ENCODE measurements at places on chromosomes 4 and X.

- no peak for DNase-seq
These were observed 11.0 kb downstream of the BMX start for GRCh38 chrX:15511563-15511962.

DNA sequence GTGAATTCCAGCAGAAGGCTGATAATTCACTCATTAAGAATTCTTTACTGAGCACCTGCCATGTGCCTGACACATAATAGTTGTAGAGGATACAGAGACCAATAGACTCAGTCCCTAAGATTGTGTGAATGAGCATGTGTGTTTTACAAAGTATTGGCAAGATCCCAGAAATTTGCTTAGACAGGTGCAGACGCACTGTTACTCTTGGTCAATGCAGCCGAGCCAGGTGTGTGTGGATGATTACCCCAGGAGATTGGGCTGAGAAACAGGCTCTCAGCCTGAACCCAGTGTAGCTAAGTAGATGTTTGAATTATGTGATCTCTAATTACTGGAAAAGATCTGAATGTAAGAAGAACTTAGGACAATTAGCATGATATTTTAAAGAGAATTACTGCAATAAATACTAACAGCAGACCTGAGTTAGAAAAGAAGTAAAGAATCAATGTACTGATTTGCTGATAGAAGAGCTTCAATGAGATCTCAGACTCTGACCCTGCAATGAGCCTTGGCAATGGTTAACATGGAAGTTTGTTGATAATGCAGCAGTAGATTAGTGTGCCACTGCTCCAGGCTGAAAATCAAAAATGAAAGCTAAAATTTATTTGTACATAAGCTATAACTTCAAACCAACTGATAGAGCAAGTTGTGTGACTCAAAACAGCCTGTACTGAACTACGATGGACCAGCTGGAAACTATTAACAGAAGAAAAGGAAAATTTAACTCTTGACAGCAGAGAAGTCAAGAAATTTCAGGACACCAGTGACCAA is 32.2 kb upstream of the NDST4 start:
- no peak for DNase-seq

- DNase-seq = no peak
These were observed 230.0 kb upstream of the LNX1 start for GRCh38 chr4:53821179-53821851.

DNA sequence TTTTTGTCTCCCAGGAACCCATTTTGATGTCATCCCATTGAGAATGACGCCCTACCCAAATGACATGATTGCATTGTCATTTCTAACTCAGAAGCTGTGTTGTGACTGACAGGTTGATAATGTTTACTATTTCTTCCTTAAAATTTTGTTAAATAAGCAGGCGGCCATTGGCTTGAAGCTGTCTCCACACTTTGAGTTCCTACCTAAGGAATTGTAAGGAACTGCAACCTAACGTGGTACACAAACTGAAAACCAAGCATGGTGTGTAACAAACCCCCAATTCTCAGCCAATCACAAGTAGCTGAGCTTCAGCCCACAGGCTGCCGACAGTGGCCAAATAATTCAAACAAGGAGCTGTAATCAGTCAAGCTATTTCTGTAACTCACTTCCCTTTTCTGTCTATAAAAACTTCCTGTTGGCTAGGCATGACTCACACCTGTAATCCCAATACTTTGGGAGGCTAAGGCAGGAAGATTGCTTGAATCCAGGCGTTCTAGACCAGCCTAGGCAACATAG is 2.9 kb upstream of the MND1 start:
- DNase-seq = no peak

DNA sequence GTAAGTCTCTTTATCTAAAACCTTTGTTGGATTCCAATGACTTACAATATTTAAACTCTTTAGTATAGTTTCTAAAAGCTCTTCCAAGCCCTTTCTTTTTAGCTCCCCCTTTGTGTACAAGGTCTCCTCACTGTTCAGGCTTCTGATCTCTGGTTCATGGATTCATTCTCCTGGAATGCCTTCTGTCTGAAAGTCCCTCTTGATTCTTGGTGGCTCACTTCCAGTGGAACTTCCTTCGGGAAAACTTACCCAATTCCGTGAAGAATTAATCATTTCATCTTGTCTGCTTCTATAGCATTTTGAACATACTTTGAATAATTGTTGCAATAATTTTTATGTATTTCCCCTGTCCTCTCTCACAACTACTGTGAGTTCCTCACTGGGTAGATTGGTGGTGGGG is 3.6 kb downstream of the ARHGAP24 start:
- no peak for DNase-seq

DNA sequence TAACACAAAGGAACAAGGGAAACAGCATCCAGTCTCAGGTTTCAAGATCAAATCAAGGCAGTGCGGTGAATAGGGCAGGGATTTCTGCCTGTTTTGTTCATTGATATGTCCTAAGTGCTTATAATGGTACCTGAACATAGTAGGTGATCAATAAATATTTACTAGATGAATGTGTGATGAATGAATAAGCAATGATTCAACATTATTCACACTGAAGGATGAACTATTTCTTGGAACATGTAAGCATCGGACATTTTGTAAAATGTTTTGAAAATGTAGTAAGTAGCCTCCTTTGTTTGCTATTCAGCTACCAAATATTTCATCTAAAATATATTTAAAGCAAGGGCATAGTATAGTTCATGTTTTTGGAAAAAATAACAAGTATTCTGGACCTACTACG is 67.8 kb downstream of the USP38 start:
- no peak for DNase-seq

GRCh38 chr4:6417516-6418050 is 54.8 kb downstream of the PPP2R2C start:
- no peak for DNase-seq

- no peak for DNase-seq
These were observed 307.5 kb upstream of the ANXA10 start for GRCh38 chr4:167784826-167785225.

- DNase-seq = no peak
These were observed 42.5 kb downstream of the HTRA3 start for GRCh38 chr4:8312069-8312445.

DNA sequence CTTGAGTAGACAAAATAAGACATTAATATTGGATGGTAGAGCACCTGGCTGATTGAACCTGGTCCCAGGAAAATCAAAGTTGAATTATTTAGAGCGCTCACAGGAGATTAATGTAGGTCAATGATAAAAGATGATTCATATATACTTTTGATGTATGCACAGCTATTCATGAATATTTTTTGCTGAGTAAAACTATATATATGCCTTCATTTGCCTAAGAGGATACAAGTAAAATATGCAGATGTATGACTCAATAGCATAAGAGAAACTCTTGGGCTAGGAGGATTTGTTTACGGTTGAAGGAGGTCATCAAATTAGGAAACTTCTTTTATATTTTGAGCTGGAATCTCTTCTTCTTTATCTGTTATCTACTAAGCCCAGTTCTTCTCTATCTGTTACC is 202.7 kb upstream of the HS3ST1 start:
- no peak for DNase-seq

- DNase-seq = no peak
These were observed 79.6 kb upstream of the PLAC1 start for GRCh38 chrX:134737721-134738369.

GRCh38 chrX:109954955-109955354 is 48.0 kb upstream of the TMEM164 start:
- DNase-seq = no peak

- no peak for DNase-seq
These were observed 52.5 kb upstream of the SHISA3 start for GRCh38 chr4:42344749-42345148.

DNA sequence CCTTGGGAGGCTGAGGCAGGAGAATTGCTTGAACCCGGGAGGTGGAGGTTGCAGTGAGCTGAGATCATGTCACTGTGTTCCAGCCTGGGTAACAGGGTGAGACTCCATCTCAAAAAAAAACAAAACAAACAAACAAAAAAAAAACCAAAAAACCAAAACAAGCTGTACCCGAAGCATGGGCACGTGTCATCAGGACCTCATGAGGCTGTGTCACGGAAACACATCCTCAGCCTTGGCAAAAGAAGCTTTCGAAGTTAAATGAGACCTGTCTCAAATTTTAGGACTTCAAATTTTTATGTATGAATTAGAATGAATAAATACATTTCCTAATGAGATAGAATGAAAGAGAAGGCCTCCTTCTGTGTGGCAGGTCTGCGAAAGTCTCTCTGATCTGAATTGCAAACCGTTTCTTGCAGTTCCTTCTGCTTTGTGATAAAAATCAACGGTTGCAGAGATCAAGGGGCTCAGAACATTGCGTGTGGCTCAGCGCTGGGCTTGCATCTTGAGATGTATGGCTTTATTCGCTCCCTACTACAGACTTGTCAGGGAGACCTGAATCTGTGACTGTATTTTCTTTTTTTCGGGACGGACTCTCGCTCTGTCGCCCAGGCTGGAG is 19.5 kb upstream of the CRLF2 start:
- DNase-seq = no peak

DNA sequence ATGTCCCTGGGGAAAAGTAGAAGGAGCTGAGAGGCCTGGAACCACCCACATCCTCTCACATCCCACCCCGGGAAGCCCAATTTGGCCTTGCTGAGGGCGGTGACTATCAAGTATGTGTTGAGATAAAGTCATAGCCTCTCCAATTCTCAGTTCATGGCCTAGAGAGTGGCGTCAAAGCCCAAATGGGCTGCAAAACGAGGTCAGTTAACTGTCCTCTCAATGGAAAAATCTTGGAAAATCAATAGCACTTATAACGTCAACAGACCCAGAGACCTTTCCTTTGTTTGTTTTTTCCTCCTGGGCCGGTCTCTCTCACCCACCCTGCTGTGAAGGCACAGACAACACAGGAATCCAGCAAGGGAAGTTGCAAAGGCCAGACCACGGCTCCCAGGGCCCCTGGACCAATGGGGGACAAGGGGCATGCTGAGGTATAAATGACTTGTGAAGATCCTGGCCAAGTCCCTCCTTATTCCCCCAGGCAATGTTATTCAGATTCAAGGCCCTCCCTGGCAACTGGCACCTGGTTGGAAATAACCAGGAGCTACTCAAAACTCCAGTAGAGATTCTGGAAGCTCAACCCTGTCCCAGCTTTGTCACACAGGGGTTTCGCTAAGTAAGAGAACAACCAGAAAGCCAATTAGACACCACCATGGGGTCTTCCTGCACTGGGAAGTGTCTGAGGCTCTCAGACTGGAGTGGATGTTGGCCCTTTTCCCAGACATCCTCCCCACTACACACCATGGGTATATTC is 38.6 kb downstream of the TSC22D3 start:
- no peak for DNase-seq

GRCh38 chr4:53656421-53656981 is 65.2 kb upstream of the LNX1 start:
- no peak for DNase-seq

- DNase-seq = no peak
These were observed 73.6 kb upstream of the DHX15 start for GRCh38 chr4:24657768-24658617.

- DNase-seq = no peak
These were observed 2.2 kb upstream of the MSANTD1 start for GRCh38 chr4:3246458-3247398.

All from omental fat pad (tissue), 4 donors.